Suprapubic skin (tissue), 4 donors: ENCODE measurements at places on chromosomes 4 and X.

GRCh38 chrX:31487951-31488350, 416.1 kb upstream of the FTHL17 start:
- DNase-seq: no peak

GRCh38 chr4:185343726-185344581, 51.8 kb downstream of the LRP2BP start:
- no peak for DNase-seq

DNA sequence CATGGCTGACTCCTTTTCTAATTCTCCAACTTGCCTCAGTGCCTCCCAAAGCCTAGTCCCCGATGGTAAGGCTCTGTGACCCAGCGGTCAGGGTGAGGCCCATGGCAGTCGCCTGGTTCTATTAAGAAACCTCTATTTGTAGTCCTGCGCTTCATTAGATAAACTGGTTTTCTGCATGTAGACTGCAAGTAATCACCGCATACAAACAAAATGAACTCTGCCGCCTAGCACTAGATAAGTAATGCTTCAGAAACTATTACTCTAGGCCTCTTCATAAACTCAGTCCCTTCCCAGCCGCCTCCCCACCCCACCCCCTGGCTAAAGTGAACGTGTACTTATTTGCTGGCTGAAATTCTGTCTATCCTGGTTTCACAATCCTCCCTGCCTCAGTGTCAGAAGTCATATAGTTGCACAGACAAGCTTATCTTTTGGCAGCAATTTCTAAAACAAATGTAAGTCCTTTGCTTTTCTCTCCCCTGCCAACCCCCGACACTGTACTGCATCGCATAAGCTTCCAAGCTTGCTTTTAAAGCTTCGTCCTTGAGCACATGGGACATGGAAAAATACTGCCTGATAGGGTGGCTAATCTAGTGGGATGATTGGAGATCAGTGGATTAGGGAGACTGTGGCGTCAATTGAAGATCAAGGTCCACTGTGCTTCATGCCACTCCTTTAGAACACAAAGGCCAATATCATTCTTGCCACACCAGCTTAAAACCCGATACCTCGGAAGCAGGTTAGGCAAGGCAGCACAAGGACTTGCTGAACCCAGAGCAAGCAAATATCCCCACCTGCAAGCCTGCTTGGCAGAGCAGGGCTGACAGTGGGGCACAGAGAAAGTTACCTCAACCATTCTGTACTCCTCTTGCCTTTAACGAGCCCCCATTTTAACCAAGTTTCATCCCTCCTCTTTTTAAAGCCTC, 125.8 kb downstream of the IRF2 start:
- no peak for DNase-seq

GRCh38 chrX:40694802-40695201, 40.5 kb downstream of the MED14 start:
- no peak for DNase-seq

DNA sequence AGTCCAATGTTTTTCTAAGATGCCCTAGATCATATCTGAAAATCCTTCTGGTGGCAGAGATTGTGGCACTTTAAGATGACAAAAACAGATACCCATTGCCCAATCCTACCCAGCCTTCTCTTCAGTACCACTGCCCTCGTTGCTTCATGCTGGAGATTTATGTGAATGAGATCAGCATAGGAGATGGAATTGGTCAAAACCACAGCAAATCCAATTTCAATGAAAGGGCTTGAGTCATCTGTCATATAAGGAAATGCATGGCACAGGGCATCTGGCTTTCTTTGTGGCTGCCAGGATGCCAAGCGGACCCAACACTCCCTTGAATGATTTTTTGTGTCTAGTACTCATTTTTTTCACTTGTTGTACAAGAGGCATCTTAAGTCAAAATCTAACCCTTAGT, 16.8 kb downstream of the AFF2 start:
- DNase-seq: no peak

GRCh38 chr4:4490041-4490440, 51.8 kb downstream of the STX18 start:
- DNase-seq: no peak

GRCh38 chr4:130197946-130198345, 1102.0 kb downstream of the C4orf33 start:
- DNase-seq: no peak
